ENCODE measurements at places on chromosomes 7 and 10.
A peak's percentile ranks its signal among the peaks of the same experiment; 100 is the strongest.

- DNase-seq = peak; percentile 65
These were observed 4.6 kb upstream of the ZNF22 start for GRCh38 chr10:44995914-44996669.

DNA sequence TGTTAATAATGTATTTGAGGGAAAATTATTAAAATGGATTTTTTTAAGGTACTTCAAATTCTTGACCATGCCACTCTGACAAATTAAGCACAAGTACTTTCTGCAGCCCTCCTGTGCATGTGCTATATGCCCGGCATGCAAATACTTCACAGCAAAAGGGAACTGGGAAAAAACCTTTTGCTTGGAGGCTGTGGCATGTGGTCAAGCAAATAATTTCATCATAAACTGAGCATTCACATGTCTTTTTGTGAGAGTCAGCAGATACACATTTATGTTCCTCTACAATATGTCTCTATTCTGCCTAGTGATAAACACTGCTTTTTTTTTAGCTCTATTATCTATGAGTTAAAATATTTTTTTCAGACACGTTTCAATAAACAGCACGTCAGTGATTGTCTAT, 53.7 kb upstream of the SEMA3A start:
- no peak for DNase-seq

DNA sequence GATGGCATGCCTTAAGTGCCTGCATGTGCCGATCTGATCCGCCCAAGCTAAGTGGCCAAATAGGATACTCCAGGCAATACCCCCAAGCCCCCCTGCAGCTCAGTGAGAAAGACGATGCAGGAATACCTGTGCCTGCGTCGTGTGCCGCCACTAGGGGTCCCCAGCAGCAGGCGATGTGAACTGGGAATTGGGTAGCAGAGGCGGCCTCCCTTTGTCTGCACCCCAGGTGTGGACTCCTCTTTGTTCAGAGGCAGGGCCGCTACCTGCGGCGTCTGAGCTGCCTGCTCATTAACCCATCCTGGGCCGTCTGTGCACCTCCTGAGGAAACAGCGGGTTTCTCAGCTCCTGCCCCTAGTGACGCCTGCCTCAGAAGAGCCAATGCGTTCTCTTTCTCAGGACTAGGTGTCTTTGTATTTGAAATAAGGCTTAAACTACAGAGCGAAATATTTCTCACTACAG, 4.8 kb upstream of the CHN2 start:
- peak; percentile 63 for DNase-seq

- no peak for DNase-seq
These were observed 304.9 kb upstream of the MKI67 start for GRCh38 chr10:128431083-128431482.

DNA sequence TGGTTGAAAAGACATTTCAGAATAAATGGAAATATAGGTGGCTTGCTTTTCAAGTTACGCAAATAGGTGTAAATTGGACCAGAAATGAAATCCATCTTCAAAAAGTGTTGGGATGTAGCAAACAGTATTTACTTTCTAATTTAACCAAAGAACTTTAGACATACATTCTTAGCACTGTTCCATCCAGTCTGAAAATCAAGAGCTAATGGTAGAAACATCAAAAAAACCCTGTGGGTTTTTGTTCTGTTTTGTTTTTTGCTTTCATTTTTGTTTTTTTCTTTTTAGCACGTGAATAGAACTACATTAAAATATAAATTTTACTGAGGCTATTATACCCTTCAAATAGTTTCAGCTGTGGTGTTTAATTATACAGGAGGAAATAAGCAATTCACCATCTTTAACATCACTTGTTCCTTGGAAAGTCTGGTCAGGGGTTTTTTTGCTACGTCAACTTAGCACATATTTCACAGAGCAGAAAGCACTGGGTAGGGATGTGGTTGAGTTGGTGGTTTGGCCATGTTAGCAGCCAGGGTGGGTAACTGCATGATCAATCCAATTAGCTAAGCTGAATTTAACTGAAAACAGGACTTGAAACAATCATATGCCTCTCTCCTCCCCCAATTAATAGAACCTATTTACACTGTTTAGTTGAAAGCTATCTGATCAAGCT, 275.4 kb upstream of the PFKP start:
- no peak for DNase-seq

DNA sequence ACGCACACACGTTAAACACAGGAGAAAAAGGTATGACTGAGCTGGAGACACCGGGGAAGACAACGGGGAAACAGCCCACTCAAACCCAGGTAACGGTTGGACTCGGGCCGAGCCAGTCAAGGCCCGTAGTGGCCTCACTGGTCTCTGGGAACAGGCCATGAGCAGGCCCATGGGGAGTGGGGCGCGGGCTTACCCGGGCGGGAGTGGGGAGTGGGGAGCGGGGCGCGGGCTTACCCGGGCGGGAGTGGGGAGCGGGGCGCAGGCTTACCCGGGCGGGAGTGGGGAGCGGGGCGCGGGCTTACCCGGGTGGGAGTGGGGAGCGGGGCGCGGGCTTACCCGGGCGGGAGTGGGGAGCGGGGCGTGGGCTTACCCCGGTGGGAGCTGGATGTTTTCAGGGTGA, 11.5 kb downstream of the INTS1 start:
- no peak for DNase-seq

GRCh38 chr10:125221716-125222115, 61.4 kb upstream of the CTBP2 start:
- no peak for DNase-seq

GRCh38 chr7:158809596-158809995, 19.7 kb downstream of the ESYT2 start:
- DNase-seq = peak; percentile 53

DNA sequence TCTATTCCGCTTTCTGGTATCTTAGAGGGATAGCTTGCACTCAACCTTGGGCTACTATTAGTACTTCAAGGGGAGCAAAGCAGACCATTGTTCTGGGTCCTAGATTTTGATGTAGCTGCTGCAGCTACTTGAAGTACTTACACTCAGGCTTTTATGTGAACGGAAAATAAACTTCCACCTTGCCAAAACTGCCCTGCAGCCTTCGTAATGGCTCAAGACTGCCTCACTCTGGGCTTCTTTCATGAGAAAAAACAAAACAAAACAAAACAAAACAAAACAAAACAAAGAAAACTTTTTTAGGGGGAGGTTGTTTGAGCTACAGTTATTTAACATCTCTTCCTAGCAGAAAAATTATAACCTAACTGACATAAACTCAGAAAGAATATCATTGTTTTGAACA, 19.4 kb upstream of the EPHB6 start:
- no peak for DNase-seq

DNA sequence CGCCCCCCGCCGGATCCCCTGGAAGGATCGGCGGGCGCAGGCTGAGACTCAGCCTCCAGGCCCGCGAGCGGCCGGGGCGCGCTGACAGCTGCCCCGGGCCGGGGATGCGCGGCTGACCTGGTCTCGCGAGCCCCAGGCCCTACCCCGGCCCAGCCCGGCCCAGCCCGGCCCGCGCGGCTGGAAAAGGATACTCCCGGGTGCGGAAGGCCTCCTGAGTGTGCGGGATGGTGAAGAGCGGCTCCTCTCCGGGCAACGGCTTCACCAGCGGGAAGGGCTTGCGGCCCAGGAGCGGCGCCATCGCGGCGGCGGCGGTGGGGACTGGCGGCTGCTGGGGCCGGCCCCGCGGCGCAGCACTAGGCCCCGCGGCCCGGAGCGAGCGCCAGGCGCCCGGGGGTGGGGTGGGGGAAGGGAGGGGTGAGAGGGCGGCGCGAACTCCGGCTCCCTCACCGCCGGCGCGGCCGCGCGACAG, 423 bp downstream of the BAZ1B start:
- peak; percentile 69 for DNase-seq

GRCh38 chr10:100129424-100129823, 47.8 kb upstream of the CPN1 start:
- no peak for DNase-seq

GRCh38 chr7:116828281-116828680, 34.1 kb upstream of the CAPZA2 start:
- DNase-seq = no peak

DNA sequence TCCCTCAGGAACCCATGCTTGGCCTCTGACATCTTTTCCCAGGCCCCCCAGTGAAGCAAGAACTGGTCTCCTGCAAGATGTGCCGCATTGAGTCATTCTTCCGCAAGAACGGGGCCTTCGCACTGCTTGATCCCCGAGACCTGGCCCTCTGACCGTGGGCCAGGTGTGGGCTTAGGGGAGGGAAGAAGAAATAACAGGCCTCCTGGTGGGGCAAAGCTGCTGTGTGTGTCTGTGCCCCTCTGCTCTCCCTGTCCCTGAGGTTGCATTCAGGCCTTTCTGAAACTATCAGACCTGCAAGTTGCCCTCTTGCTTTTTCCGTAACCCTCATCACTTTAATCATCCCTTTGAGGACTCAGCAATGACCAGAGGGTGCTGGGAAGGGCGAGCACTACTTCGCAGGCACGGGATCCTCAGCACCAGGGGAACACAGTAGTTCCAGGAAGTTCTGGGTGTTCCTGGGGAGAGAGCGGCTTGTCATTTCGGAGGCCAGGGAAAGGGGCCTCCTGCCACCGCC, 6.0 kb downstream of the ATP6V1F start:
- no peak for DNase-seq

GRCh38 chr7:76293407-76293901, 9.0 kb upstream of the HSPB1 start:
- no peak for DNase-seq

GRCh38 chr10:130110246-130111112, at the start of gene C10orf143:
Gene C10orf143, minus strand, starts transcription at chr10:130110830. Its CDS starts 58 bp downstream, at chr10:130110772.
- DNase-seq = peak; percentile 98

- peak; percentile 92 for DNase-seq
These were observed 78.8 kb downstream of the COL13A1 start for GRCh38 chr10:69880301-69881081.

DNA sequence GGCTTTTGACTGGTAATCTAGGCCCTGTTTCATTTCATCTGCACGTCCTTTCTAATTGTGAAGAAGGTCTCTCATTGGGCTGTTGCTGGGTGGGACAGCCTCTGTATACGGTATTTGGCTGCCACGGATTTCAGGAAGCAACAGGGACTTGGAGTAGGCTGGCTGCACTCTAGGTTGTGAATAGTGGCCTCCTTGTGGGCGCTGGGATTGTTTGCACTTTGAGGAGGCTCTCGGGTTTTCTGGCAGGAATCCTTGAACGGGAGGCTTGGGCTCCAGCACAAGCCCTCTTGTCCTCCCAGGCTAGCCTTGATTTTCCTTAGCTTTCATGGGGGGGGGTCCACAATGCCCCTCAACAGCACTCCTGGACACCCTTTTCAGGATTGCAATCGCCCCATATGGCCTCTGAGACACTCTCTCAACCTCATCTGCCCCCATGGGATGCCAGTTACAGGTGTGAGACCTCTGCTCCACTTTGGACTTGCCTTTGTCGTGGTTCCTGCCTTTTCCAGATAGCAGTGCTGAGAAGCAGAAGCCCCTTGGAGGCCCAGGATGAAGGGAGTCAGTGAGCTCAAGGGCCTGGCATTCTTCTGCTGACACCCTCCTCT, 33.9 kb upstream of the ZNF273 start:
- no peak for DNase-seq

- DNase-seq = no peak
These were observed 219.9 kb upstream of the KMT2E start for GRCh38 chr7:104794154-104794553.

GRCh38 chr7:94907811-94908322, 473 bp downstream of the PPP1R9A start:
- no peak for DNase-seq

DNA sequence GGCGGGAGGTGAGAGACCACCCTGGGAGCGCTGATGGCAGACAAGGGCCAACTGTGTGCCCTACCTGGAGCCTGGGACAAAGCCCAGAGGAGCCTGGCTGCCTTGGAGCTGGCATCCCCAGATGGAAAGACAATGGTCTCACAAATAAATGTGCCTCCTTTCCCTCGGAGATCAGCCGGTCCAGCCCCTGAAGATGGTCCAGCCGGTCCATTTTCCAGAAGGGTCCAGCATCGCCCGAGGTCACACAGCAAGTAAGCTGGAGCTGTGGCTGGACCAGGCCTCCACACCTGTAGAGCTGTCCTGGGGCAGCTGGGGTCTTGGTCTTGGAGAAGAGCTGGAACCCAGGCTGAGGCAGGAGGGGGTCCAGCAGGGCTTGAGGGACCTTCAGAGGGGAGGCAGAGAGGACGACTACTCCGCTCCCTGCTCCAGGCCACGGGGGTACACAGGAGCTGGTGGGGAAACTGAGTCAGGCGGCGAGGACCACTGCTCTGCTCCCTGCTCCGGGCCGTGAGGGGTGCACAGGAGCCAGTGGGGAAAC, 3.6 kb downstream of the ELFN1 start:
- DNase-seq = no peak

DNA sequence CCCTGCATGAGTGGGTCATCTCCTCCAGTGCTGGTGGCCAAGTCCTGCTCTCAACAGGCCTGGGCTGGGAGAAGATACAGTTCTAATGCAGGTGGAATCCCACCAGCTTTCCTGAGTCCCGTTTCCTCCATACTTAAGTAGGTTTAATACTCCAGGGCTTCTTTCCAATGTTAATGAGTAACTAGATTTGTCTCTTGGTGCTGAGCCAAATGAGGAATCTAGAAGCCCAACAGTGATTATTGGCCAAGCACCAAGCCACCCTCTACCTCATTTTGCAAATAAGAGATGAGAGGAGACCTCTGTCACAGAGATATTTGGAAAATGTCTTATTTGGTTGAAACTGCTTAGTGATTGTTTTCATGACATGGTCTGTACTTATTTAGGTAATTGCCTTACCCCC, 37.1 kb downstream of the STARD3NL start:
- DNase-seq = no peak

- no peak for DNase-seq
These were observed 42.7 kb upstream of the RSBN1L start for GRCh38 chr7:77653572-77653971.

DNA sequence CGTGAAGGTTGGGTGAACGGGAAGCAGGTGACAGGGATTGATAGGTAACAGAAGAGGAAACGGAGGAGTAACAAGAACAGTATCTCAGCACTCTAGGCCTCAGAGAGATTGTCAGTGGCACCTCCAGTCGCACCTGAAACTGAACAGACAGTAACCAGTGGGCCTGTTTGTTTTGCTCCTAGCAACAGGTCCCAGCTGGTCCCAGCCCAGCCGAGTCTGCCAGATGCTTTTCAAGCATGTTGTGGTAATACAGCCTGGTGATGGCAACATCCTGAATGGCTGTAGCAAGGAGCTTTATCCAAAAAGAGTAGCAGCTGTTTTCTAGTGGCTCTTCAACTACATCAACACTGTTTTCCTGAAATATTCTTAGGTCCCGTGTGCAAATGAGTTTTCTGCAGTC, 4.7 kb downstream of the CACNB2 start:
- peak; percentile 18 for DNase-seq

DNA sequence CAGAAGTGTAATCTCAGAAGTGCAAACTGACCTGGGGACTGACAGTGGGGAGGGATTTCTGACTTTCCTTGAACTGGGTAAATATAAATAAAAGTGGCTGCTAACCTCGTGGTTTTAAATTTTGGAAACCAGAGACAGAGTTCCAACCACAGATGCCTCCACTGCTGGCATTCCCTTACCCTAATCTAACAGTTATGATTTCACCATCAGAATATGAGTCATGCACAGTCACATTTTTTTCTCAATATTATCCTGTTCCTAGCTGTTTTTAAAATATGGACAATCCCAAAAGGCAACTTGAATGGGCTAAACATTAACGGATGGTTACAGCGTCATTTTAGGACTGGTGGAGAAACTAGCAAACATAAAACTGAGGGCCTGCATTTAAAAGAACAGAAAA, 264.3 kb upstream of the INHBA start:
- DNase-seq = peak; percentile 86

GRCh38 chr10:43682956-43683355, 34.3 kb upstream of the ZNF32 start:
- DNase-seq = no peak
